ENCODE measurements at places on chromosomes 2 and 18. TPM values are rescaled to one million over a fixed set of nuclear protein-coding genes. Genes with fewer than 3 reads are reported as not detected.

GULP1 gene
- total RNA-seq: not detected

SERPINB12 gene
- total RNA-seq: not detected

MYO1B gene
- 39.2 TPM for total RNA-seq

CD226 gene
- 19.4 TPM for total RNA-seq

GAREM1 gene
- total RNA-seq: 0.35 TPM

ASXL3 gene
- total RNA-seq: not detected

ERMN gene
- total RNA-seq: 1.6 TPM

USP14 gene
- 96.6 TPM for total RNA-seq

BCL2 gene
- total RNA-seq: 49.6 TPM

LYPD6 gene
- not detected for total RNA-seq

GRCh38 chr2:25041307-25041927 is 459 bp upstream of the EFR3B start:
- H3K4me1 ChIP-seq: peaks cover 29% of the 10 kb centered on the region
- H3K36me3 ChIP-seq: no peaks in the 10 kb centered on the region
- H3K27me3 ChIP-seq: peaks cover 33% of the 10 kb centered on the region
- peak overlapping the region; percentile 63 for H3K4me3 ChIP-seq
- H3K27ac ChIP-seq: no peak overlapping the region
- peak; percentile 45 for DNase-seq

DNA sequence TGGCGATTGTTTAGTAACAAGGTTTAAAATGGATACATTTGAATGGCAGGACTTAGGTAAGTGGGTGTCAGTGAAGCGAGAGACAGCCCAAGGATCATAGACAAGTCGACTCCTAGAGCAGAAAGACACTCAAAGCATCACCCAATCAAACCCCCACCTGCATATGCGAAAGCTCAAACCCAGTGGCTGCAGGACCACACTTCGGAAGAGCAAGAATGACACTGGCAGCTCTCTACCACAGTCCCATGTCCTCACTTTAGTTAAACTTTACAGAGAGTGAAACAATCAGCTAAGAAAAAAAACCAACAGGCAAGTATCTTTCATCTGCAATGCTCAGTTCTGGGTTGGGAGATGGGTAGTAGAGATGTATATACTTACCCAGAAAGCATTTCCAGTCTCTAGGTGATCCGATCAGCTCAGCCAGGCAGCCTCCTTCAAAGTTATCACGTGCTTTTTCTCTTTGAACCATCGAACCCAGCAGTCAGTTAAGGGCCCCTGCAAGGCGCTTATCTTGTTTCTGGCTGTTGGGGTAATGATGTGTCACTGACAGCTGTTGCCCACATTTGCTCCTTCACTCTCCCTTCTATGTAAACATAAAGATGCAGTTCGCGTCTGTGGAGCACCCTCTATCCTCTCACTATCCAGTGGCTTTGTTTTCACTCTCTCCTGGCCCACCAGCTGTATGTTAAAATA is 357.5 kb upstream of the ID2 start:
- peaks cover 8% of the 10 kb centered on the region for H3K27me3 ChIP-seq
- H3K4me3 ChIP-seq: no peak overlapping the region
- peak; percentile 18 for DNase-seq
- no peaks in the 10 kb centered on the region for H3K36me3 ChIP-seq

GRCh38 chr2:217993817-217994463 is 8.9 kb downstream of the TNS1 start:
- no peaks in the 10 kb centered on the region for H3K27me3 ChIP-seq
- DNase-seq: peak; percentile 65
- H3K4me1 ChIP-seq: no peaks in the 10 kb centered on the region
- H3K4me3 ChIP-seq: no peak overlapping the region
- H3K36me3 ChIP-seq: no peaks in the 10 kb centered on the region

GRCh38 chr2:8653485-8653884 is 28.4 kb upstream of the ID2 start:
- DNase-seq: no peak
- H3K27ac ChIP-seq: no peak overlapping the region
- H3K27me3 ChIP-seq: peaks cover 11% of the 10 kb centered on the region

- H3K27ac ChIP-seq: no peak overlapping the region
- no peak for DNase-seq
- H3K4me3 ChIP-seq: no peak overlapping the region
- no peaks in the 10 kb centered on the region for H3K36me3 ChIP-seq
- peaks cover 67% of the 10 kb centered on the region for H3K27me3 ChIP-seq
- H3K4me1 ChIP-seq: peaks cover 25% of the 10 kb centered on the region
Measured at GRCh38 chr18:9712130-9712577, 4.1 kb downstream of the RAB31 start.

GRCh38 chr2:237154082-237154638 is 68.5 kb downstream of the COPS8 start:
- H3K4me1 ChIP-seq: peaks cover 29% of the 10 kb centered on the region
- no peak overlapping the region for H3K4me3 ChIP-seq
- no peak overlapping the region for H3K27ac ChIP-seq

DNA sequence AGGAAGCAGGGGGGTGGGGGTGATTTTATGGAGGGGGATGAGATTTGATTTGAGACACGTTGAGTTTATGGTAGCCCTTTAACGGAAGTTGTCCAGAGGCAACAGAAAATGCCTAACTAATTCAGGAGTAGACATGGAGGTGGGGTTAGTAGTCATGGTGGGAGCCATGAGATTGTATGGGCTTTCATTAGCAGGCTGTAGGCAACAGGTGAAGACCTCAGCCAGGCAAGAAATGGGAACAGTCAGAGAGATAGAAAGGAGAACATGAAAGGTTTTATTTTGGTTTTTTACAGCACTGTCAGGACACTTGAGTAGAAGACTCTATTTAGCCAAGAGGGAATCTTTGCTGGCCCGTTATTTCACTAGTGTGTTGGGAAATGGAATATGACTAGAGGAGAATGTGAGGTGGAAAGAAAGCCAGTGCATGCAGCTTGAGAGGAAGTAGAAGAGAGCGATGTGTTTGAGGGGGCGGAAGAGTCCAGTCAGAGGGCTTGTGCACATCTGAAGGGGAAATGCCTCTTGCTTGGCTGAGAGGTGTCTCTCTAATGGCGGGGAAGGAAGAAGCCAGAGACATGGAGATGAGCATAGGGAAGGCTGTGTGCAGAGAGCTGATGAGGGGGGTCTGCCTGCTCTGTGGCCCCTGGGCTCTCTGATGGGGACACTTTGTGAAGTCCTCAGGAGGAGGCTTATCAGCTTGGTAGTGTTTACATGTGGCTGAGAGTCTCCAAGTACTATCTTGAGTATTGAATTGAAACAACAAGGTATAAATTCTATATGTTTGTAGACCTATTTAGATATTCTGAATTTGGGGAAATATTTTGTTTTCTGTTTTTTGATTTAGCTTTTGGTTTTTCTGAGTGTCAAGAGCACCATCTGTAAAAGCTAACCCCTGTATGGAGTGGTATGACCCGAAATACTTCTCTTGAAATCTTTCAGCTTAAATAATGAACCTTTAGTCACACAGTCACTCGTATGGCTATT is 66.9 kb upstream of the ITM2C start:
- H3K27me3 ChIP-seq: no peaks in the 10 kb centered on the region
- no peak overlapping the region for H3K27ac ChIP-seq
- H3K4me1 ChIP-seq: peaks cover 22% of the 10 kb centered on the region
- H3K4me3 ChIP-seq: no peak overlapping the region
- H3K36me3 ChIP-seq: peaks cover 47% of the 10 kb centered on the region
- peak; percentile 51 for DNase-seq

GRCh38 chr2:25077789-25078169 is 35.9 kb downstream of the EFR3B start:
- no peak overlapping the region for H3K4me3 ChIP-seq
- DNase-seq: no peak
- H3K27ac ChIP-seq: no peak overlapping the region
- peaks cover 11% of the 10 kb centered on the region for H3K27me3 ChIP-seq
- H3K4me1 ChIP-seq: no peaks in the 10 kb centered on the region

DNA sequence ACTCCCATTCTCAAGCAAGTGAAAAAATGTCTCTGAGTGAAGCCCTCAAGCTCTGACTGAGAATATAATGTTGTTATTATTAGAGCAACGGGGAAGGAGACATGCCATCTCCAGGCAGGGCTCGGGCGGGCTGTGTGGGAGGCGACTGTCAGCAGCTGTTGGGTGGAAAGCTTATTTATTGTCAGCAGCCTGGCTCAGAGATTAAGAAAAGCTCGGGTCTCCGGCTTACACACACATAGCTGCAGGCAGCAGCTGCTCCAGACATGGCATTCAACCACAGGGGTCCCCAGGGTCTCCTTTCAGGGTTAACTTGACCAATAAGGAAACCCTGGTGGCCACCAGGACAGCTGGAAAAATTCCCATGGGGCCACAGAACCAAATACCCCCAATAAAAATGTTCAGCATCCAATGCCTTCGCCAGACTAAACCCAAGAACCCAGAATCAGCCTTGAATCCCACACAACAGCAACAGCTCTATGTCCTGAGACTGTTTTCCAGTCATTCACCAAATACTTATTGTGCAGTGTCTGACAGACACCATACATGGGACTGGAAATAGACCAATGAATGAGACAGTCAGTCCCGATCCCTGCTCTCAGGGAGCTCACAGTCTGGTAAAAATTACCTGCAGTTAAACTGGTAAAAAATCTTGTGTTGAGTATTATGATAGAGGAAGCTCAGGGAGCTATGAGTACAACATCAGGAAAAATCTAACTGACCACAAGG is 70.5 kb upstream of the RTN4 start:
- H3K4me3 ChIP-seq: no peak overlapping the region
- H3K4me1 ChIP-seq: no peaks in the 10 kb centered on the region
- H3K27me3 ChIP-seq: no peaks in the 10 kb centered on the region
- no peak overlapping the region for H3K27ac ChIP-seq

DNA sequence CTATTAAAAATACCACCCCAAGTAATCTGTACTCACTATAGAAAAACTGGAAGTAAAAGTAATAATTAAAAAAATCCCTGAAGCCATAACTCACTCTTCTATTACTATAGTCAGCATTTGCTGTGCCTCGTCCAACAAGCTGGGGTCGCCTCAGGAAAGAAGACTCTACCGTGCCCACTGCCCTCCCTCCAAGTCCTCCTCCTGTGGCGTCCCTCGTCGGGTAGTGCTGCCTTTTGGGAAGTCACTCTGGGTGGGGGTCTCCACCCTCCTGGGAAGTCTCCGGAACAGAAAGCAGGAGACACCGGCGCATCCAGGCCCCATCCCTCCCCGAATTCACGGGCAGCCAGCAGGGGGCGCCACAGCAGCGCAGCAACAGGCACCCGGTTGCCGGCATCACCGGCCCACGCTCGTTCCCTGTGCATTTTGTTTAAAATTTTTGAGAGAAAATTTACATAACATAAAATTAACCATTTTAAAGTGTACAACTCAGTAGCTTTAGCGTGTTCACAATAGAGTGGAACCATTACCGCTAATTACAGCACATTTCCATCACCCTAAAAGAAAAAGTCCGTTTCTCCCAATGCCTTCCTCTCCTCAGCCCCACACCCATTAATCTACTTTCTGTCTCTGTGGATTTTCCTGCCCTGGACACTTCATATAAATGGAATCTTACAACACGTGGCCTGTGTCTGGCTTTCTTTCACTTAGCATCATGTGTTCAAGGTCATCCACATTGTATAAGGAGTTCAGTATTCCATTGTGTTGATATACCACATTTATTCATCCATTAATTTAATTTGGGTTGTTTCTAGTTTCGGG is 62.2 kb downstream of the ADNP2 start:
- H3K27ac ChIP-seq: no peak overlapping the region
- H3K4me1 ChIP-seq: peaks cover 6% of the 10 kb centered on the region
- H3K36me3 ChIP-seq: no peaks in the 10 kb centered on the region
- H3K4me3 ChIP-seq: no peak overlapping the region

DNA sequence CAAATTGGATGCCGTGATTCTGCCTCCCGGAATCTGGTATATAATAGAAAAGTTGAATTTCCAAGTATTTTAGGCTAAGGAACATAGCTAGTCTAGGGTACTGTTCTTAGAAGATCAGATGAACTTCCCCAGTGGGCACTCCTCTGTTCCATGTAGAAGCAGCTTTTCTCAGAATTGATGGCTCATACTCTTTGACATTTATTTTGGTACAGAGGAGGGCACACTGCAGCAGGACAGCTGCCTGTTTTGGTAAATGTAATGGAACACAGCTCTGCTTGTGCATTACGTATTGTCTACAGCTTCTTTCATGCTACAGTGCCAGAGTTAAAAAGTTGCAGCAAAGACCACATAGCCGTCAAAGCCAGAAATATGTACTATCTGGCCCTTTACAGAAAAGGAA is 10.8 kb downstream of the YPEL5 start:
- peaks cover 39% of the 10 kb centered on the region for H3K4me1 ChIP-seq
- no peaks in the 10 kb centered on the region for H3K27me3 ChIP-seq
- no peak overlapping the region for H3K27ac ChIP-seq

GRCh38 chr2:40823478-40823877 is 371.6 kb upstream of the SLC8A1 start:
- H3K4me3 ChIP-seq: no peak overlapping the region
- no peak for DNase-seq
- H3K27me3 ChIP-seq: no peaks in the 10 kb centered on the region
- H3K27ac ChIP-seq: no peak overlapping the region
- H3K4me1 ChIP-seq: peaks cover 10% of the 10 kb centered on the region

DNA sequence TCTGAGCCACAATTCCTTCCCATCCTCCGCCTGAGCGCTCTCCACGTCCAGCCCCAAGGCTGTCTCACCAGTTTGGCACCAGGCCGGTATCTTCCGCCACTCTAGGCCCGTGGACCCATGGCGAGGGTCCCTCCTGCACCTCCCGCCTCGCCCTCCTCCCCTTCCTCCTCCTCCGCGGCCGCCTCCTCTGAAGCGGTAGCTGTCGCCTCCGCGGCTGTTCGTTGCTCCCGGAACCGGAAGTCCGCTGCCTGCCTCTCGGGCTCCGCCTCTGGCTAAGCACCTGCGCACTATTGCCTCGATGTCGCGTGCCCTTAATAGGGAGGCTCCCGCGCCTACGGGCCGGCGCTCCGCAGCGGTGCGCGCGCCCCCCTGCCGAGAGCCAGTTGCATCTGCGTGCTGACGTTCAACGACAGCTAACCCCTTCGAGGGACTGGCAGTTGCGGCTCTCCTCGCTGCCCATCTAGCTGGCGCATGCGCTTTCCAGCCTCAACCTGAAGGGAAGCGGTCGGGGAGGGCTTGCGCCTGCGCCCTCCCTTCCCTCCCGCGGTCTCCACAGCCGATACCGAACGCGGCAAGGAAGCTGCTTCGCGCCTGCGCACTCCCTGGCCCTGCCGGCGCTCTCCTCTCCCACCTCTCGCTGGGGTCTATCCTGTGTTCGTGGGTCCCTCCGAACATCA is at the start of gene MBD1:
Gene MBD1 (minus strand): TSS at position 229 of the 677 bp plus-strand sequence. CDS start 1,531 bp downstream, outside the sequence.
- peak within 1 kb of the TSS; percentile 97 for H3K4me3 ChIP-seq
- peak within 1 kb of the TSS; percentile 84 for H3K27ac ChIP-seq
- H3K36me3 ChIP-seq: peaks cover 49% of the 10 kb centered on the region
- H3K27me3 ChIP-seq: no peaks in the 10 kb centered on the region
- H3K4me1 ChIP-seq: peaks cover 36% of the 10 kb centered on the region

DNA sequence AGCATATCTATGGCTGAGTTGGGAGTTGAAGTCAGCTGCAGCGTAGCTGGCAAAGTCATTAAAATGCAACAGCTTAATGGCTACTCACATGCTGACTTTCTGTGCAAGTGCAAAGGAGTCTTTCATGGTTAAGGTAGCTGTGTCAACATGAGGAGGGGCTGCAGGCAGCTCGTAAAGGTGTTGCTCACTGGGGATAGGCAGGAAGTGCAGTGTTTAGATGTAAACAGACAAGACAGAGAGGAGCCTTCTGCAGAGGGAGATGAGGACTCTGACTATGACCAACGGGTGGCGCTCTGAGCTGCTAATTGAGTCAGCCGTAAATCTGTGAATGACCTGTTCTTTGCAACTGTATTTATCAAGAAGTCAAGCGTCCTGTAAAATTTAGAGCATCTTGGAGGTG is 22.3 kb upstream of the CAVIN2 start:
- DNase-seq: peak; percentile 15
- no peaks in the 10 kb centered on the region for H3K4me1 ChIP-seq
- no peak overlapping the region for H3K4me3 ChIP-seq

- H3K36me3 ChIP-seq: peaks cover 13% of the 10 kb centered on the region
- H3K27me3 ChIP-seq: no peaks in the 10 kb centered on the region
- H3K4me3 ChIP-seq: no peak overlapping the region
- H3K4me1 ChIP-seq: no peaks in the 10 kb centered on the region
Measured at GRCh38 chr2:46902465-46902864, 13.1 kb downstream of the MCFD2 start.
